ENCODE measurements at places on chromosomes 6 and 20. TPM values are rescaled to one million over a fixed set of nuclear protein-coding genes. Genes with fewer than 3 reads are reported as not detected.
A peak's percentile ranks its signal among the peaks of the same experiment; 100 is the strongest.

ARFGEF3 gene
- total RNA-seq = 1.8 TPM

DNA sequence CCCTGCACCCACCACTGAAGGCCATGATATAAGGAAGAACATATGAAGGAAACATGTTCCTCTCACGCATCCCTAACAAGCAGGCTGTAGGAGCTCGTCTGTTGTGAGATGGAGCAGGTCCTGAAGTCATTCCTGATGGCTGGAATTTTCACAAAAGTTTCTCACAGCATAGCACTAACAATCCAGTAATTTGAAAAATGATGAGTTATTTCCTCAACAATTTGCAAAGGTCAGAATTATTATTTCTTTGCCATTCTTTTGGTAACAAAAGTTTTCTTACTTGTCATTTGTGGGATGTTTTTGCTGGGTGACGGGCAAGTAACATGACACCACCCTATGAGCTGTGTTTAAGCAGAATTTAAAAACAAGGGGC lies 27.6 kb upstream of the FRMD1 start:
- no peak overlapping the region for H3K4me3 ChIP-seq
- H3K27ac ChIP-seq = no peak overlapping the region
- no peaks in the 10 kb centered on the region for H3K4me1 ChIP-seq
- no peaks in the 10 kb centered on the region for H3K36me3 ChIP-seq
- DNase-seq = no peak
- H3K27me3 ChIP-seq = peaks cover 28% of the 10 kb centered on the region

- no peaks in the 10 kb centered on the region for H3K27me3 ChIP-seq
- H3K4me1 ChIP-seq = no peaks in the 10 kb centered on the region
- no peak for DNase-seq
Observed at GRCh38 chr6:136084403-136084802, 165.7 kb downstream of the MTFR2 start.

CLPSL2 gene
- not detected for total RNA-seq

DNA sequence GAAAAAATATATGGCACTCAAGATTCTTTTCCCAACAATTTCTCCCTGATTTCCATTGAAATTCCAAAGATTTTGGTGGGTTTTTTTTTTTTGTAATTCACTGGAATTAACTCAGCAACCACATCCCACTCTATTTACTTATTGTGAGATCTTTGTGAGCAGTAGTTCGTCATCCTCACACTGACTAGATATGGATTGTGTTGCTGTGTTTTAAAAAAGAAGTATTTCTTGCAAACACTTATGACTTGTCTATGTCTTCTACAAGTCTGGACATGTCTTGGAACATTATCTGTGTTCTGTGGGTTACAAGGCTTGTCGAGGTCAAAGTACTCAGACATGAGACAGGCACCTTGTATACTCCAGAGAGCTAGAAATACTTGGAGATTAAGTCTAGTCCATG lies 7.3 kb upstream of the TENT5A start:
- no peak for DNase-seq
- no peaks in the 10 kb centered on the region for H3K4me1 ChIP-seq
- H3K4me3 ChIP-seq = no peak overlapping the region

DNA sequence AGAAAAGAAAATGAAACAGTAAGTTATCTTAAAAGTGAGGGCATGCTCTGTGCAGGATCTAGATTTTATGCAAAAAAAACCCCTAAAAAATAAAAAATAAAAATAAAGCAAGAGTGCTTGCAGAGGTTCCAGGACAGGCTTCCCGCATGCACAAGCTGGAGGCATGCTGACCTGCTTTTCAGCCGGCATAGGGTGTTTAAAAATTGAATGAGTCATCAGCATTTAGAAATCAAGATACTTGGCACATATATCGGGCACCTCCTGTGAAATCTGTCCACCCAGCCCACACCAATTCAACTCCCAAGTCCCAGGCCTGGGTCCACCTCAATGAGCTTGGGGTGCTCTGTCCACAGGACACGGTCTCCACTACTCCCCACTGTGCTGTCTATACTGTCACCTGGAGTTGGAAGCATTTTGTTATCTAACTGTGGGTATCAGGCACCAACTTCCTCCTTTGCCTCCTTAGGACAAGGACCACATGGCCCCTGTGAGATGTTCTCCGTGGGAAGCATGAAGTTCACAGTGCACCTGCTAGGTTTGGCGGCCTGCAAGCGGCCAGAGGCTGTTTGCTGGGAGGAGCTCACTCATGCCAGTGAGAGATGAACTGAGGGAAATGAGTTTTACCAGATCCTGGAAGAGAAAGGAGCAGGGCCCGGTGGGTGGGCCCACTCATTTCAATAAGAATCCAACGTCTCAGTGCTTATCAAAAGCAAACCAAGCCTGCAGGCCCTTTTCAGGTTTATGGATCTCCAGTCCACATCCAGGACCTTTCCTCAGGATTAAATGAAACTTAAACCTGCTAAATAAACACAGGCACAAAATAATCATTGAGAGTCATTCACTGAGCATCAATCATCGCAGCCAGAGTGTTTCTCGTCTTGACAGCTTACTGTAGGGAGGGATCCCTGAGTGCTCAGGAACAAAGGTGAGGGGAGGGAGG lies 121.1 kb downstream of the FOXA2 start:
- H3K36me3 ChIP-seq = no peaks in the 10 kb centered on the region
- H3K4me1 ChIP-seq = no peaks in the 10 kb centered on the region
- no peak for DNase-seq
- H3K4me3 ChIP-seq = no peak overlapping the region

- H3K27me3 ChIP-seq = no peaks in the 10 kb centered on the region
- H3K4me3 ChIP-seq = no peak overlapping the region
- no peak overlapping the region for H3K27ac ChIP-seq
- no peaks in the 10 kb centered on the region for H3K4me1 ChIP-seq
- no peaks in the 10 kb centered on the region for H3K36me3 ChIP-seq
Observed at GRCh38 chr6:147752689-147753403, 244.4 kb downstream of the SAMD5 start.

- H3K4me1 ChIP-seq = no peaks in the 10 kb centered on the region
- H3K27me3 ChIP-seq = no peaks in the 10 kb centered on the region
- H3K4me3 ChIP-seq = no peak overlapping the region
- H3K27ac ChIP-seq = no peak overlapping the region
- DNase-seq = peak; percentile 30
- H3K36me3 ChIP-seq = no peaks in the 10 kb centered on the region
Observed at GRCh38 chr20:57464642-57465211, 60.2 kb downstream of the CTCFL start.

DNA sequence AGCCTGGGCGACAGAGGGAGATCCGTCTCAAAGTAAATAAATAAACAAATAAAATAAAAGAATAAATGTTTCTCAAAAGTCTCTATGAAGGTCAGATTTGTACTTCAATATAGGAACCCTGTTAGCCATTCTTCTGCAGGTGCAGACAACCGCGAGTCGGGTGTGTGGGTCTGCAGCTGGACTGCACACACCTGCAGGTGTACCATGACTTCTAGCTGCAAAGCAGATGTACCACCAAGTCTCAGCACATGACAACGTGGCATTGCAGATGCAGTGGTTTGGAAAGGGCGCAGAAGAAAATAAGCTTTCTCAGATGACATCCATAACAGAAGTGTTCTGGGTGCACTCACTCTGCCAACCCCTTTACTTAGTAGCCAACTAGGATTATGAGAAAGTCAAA lies 239.7 kb downstream of the ATXN1 start:
- no peak overlapping the region for H3K4me3 ChIP-seq
- H3K27ac ChIP-seq = no peak overlapping the region
- H3K36me3 ChIP-seq = peaks cover 38% of the 10 kb centered on the region

- no peak for DNase-seq
- H3K4me3 ChIP-seq = no peak overlapping the region
- H3K27me3 ChIP-seq = no peaks in the 10 kb centered on the region
- H3K4me1 ChIP-seq = peaks cover 46% of the 10 kb centered on the region
- peak overlapping the region; percentile 12 for H3K27ac ChIP-seq
Observed at GRCh38 chr6:2968600-2969135, 2.7 kb downstream of the SERPINB6 start.

LTA gene
- total RNA-seq = 724 TPM

- peaks cover 9% of the 10 kb centered on the region for H3K4me1 ChIP-seq
- no peaks in the 10 kb centered on the region for H3K27me3 ChIP-seq
- no peaks in the 10 kb centered on the region for H3K36me3 ChIP-seq
- H3K27ac ChIP-seq = peak overlapping the region; percentile 69
- peak; percentile 54 for DNase-seq
- peak overlapping the region; percentile 35 for H3K4me3 ChIP-seq
Observed at GRCh38 chr6:135506270-135506997, 8.9 kb upstream of the AHI1 start.

CFB gene
- total RNA-seq = 0.45 TPM

DNA sequence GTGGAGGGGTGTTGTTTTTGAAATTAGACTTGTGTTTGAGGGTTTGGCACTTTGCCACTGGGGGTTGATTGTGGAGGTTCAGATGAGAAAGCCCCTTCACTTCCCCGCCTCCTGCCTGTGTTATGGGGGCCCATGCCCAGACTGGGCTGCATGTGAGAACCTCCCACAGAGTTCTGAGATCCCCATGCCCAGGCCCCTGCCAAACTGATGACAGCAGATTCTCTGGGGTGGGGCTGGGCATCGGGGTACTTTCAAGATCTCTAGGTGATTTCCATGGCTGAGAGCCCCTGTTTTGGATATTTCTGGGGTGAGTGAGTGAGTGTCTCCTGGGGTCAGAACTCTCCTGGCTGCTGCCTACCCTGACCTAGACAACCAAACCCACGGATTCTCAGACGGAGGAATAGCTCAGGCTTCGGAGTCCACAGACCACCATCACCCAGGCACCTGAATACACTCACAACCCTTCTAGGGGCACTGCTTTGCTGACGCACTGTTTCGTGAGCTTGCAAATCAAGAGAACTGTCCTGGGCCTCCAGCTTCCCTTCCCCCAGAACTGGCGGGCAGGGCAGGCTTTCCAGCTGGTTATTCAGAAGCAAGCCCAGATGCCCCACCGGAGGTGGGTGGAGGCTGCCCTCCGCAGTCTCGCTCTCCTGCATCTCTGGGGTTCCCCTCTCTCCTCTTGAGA lies 6.3 kb downstream of the BCAS1 start:
- peak overlapping the region; percentile 72 for H3K27ac ChIP-seq
- DNase-seq = peak; percentile 46
- no peaks in the 10 kb centered on the region for H3K27me3 ChIP-seq
- peaks cover 8% of the 10 kb centered on the region for H3K4me1 ChIP-seq

SLC17A3 gene
- total RNA-seq = not detected

- H3K27ac ChIP-seq = no peak overlapping the region
- H3K4me3 ChIP-seq = no peak overlapping the region
- no peaks in the 10 kb centered on the region for H3K36me3 ChIP-seq
- no peak for DNase-seq
Observed at GRCh38 chr20:6566821-6567220, 200.7 kb upstream of the BMP2 start.

DNA sequence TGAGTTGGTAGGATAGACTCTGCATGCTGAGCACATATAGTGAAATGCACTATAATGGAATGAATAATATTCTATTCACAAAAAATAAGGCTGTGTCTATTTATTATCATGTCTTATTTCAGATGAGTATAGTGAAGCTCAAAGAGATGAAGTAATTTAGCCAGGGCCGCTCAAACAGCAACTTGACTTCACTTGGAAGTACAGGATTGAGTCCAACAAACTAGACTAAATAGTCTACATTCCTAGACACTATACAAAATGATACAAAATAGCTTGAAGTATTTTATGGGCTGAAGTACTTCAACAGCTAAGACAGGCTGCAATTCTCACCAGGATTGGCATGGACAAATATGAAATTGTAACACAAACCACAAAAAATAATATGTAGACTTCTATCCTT lies 144.5 kb upstream of the DST start:
- no peak for DNase-seq
- no peaks in the 10 kb centered on the region for H3K36me3 ChIP-seq
- H3K27me3 ChIP-seq = peaks cover 6% of the 10 kb centered on the region
- H3K27ac ChIP-seq = no peak overlapping the region
- H3K4me3 ChIP-seq = no peak overlapping the region

TJAP1 gene
- total RNA-seq = 30.2 TPM

- H3K4me1 ChIP-seq = no peaks in the 10 kb centered on the region
- H3K36me3 ChIP-seq = no peaks in the 10 kb centered on the region
- H3K4me3 ChIP-seq = no peak overlapping the region
- H3K27me3 ChIP-seq = peaks cover 5% of the 10 kb centered on the region
- DNase-seq = no peak
Observed at GRCh38 chr6:10976571-10976970, 67.5 kb downstream of the ELOVL2 start.

DNA sequence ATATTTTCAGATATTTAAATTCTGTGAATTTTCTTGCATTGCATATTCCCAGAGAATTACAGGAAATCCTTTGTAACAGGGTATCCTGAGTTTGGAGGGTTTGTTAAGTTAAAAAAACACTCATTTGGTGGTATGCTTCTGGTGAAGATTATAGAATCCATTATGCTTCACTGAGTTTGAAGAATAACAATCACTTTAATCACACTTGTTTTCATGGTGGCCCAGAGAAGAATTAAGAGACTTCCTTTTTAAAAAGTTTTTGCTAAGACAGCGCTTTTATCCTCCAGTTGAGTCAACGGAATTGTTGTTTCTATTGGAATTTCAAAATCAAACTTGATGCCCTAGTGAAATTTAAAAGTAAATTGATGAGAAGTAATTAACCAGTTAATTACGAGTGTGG lies 17.4 kb downstream of the PLEKHG1 start:
- H3K4me1 ChIP-seq = peaks cover 3% of the 10 kb centered on the region
- no peak overlapping the region for H3K27ac ChIP-seq
- H3K36me3 ChIP-seq = no peaks in the 10 kb centered on the region
- H3K27me3 ChIP-seq = peaks cover 13% of the 10 kb centered on the region
- no peak for DNase-seq
- no peak overlapping the region for H3K4me3 ChIP-seq

- no peak overlapping the region for H3K4me3 ChIP-seq
- H3K27me3 ChIP-seq = peaks cover 1% of the 10 kb centered on the region
- no peaks in the 10 kb centered on the region for H3K36me3 ChIP-seq
- no peak overlapping the region for H3K27ac ChIP-seq
- DNase-seq = no peak
- H3K4me1 ChIP-seq = no peaks in the 10 kb centered on the region
Observed at GRCh38 chr20:42906120-42906519, 283.6 kb downstream of the PTPRT start.

DNA sequence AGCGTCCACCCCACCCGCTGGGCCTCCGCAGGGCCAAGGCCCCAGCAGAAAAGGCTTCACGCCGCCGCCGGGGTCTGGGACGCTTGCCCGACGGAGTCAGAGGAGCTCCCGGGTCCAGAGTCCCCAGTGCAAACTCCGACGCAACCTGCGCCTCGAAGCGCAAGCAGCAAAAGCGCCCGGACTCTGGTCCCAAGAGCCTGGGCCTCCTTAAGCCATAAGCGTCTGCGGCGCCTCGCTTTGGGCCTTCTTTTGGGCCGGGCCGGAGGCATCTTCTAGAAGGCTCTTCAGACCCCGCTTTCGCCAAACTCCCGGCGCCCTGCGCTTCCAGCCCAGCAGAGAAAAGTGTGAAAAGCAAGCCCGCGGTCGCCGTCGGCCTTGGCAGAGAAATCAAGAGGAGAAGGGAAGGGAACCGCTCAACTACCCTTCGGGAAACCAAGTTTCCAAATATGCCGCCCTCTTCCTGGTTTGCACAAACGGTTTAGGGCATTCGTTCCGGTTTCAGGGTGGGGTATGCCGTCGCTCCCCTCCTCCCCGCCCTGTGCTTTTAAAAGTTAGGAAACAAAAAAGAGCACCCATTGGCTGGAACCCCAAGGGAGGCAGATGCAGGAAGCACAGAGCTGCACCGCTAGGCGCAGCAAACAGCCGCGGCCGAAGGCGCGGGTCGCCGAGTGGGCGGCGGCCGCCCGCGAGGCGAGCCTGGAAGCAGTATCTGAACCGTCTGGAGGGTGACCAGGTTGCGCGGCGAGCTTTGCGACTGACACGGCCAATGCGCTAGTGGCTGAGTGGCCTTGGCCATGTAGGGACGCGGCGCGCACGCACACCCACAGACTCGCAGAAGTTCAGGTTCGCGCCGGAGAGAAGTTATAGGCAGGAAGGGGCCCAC lies 1.2 kb downstream of the TBX18 start:
- H3K27me3 ChIP-seq = peaks cover 54% of the 10 kb centered on the region
- peaks cover 6% of the 10 kb centered on the region for H3K4me1 ChIP-seq
- no peak overlapping the region for H3K27ac ChIP-seq
- no peak for DNase-seq

Measured in activated CD8-positive, alpha-beta T cell treated with anti-CD3 and anti-CD28 coated beads for 36 hours (primary cell).